ENCODE measurements at places on chromosomes 16 and 17.

GRCh38 chr16:87374313-87374712, 9.3 kb downstream of the FBXO31 start:
- no peak for DNase-seq

GRCh38 chr17:65678546-65678945, 117.1 kb upstream of the AXIN2 start:
- no peak for DNase-seq

GRCh38 chr17:72865954-72866353, 226.5 kb downstream of the SLC39A11 start:
- DNase-seq = no peak

- DNase-seq = no peak
Observed at GRCh38 chr16:51813609-51814008, 662.5 kb upstream of the SALL1 start.

DNA sequence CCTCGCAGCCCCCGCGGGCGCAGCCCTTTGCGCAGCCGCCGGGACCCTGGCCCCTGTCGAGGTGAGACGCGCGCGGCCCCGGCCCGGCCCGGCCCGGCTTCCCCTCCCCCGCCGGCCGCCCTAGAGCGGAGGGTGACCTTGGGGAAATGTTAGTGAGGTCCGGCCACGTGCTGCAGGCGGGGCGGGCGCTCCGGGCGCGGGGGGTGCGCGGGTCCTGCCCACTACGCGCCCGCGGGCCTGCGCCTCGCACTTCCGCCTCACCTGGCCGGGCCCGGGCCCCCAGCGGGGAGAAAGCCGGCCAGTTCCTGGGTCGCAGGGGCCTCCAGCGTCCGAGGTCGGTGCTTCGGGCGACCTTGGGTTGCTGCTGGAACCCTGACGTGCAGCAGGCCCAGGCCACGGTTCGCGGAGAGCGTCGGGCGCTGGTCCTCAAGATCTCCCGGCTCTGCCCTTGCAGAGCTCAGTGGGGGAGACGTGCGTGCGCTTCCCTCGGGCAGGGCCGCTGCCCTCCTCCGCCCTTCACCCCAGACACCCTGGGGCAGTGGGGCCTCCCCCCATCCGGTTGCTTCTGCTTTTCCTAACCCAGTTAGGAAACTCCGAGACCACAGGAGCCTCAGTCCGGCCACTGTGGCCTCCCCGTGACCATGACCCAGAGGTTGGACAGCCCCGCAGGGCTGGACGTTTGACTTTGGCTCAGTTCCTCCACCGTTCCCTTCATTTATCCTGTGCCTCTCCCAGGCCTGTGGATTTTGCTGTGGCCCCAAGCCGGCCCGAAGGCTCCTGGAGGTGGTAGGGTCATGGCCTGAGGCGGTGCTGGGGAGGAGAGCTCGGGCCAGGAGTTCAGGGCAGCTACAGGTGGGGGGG, 791 bp downstream of the MCRIP2 start:
- no peak for DNase-seq

DNA sequence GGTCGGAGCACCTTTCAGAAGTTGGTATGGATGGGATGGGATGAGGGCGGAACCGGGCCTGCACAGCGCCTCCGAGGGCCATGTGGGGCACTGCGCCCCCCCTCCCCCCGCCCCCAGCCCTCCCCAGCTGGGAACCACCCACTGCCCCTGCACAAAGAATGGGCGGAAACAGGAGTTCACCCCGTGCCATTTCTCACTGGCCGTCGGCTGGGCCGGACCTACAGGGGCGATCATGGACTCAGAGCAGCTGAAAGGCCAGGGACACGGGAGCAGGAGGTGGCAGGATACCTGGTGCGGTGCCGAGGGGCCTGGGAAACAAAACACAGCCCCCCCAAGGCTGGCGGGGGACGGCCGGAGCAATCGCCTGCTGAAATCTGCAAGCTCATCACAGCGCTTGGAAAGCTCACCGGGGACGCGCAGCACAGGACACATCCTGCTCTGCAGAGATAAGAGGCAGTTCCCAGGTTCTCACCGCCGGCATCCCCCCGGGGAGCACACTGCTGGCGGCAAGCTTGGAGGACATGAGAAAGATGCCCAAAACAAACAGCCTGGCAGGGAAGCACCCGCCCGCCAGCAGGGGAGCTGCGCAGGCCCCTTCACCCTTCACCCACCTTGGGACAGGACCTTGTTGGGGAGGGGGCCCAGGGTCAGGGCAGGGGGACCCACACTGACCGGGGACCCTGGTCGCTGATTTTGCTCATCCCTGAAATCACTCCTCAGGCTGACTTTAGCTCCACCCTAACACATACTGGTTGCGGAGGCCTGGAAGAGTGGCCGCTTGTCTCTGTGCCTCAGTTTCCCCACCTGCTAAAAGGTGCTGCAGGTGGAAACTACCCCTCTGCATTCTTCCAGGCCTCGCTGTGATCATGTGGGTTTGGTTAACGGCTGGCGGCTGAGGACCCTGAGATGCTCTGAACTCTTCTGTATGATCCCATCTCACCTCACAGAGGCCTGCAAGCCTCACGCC, 263.9 kb downstream of the C16orf95 start:
- DNase-seq = no peak

GRCh38 chr17:37726891-37727675, 17.8 kb downstream of the HNF1B start:
- DNase-seq = no peak

DNA sequence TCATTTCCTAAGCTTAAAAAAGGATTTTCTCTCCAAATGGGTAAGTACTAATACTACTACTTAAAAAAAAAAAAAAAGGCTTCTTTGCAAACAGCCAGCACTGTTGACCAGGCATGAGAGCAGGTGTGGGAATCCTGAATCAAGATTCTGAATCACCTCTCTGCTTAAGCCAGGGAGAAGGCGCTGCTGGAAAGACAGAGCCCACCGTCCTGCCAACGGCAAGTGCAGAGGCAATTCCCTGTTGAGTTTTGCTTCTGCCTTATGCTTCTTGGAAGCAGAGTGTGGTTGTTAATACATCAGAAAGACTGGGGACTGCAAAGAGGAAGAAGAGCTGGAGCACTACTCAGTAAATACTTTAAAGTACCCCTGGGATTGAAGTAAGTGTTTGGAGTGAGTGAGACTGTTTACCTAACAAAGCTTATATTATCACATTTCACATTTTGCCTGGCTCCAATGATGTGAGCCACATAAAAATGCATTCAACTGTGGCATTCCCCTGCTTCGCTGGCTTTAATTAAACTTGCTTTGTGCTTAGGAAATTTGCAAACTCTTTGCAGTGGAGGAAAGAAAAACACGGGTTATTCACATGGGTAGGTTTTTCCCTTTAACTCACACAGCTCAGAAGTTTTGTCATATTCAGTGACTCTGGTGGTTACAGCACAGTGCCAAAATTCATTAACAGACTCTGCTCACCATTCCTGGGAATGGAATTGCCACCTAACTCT, 86.0 kb upstream of the KIF2B start:
- DNase-seq = no peak

- no peak for DNase-seq
Observed at GRCh38 chr16:64282181-64282580, 839.7 kb downstream of the CDH11 start.

GRCh38 chr16:46826631-46827030, 4.3 kb downstream of the C16orf87 start:
- no peak for DNase-seq

GRCh38 chr16:17828012-17828411, 357.3 kb upstream of the XYLT1 start:
- no peak for DNase-seq

DNA sequence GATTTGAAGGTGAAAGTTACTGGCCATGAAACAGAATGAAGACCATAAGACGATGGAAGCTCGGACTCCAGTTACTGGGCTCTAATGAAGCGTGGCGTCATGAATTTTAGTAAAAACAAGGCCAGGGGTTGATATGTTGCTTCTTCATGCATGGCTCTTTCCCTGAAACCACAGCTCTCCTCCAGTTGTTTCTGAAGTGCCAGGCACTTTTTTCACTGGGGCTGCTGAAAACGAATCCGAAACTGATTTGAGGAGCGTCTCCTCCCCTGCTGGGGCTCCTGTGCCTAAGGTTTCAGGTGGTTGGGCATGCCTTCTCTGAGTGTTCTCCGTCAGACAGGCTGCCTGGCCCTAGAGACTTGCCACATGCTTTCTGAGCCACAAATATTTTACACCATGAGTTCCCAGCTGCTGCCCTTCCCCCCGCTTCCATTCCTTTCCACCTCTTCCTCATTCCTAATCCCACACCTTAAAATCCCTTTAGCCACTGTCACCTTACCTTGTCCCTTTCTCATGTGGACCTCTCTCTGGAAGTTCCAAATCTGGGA, 3.7 kb upstream of the MYL4 start:
- peak; percentile 25 for DNase-seq

All from NCI-H774 (cell line).